ENCODE measurements at places on chromosomes 12 and 14.

GRCh38 chr14:85085981-85086380 is 444.0 kb upstream of the FLRT2 start:
- no peak for DNase-seq

DNA sequence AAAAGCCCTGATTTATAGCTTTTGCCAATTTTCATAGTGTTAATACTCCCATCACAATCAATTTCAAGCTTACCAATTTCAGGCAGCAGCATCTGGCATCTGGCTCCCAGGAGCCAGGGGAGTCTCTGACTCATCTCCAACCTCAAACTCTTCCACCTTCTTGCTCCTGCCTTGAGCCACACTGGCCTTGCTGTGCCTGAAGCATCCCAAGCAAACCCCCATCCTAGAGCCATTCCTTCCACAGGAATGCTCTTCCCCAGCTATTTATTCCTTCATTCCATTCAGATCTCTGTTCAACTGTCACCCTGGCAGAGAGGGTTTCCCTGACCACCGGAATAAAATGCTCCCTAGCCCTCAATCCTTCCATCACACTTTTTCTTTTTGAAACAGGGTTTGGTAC is 13.9 kb upstream of the PPP1CC start:
- DNase-seq: no peak

GRCh38 chr14:101235335-101236103 is 325.8 kb upstream of the DIO3 start:
- no peak for DNase-seq

- DNase-seq: no peak
Observed at GRCh38 chr12:69913526-69913925, 88.5 kb downstream of the MYRFL start.

DNA sequence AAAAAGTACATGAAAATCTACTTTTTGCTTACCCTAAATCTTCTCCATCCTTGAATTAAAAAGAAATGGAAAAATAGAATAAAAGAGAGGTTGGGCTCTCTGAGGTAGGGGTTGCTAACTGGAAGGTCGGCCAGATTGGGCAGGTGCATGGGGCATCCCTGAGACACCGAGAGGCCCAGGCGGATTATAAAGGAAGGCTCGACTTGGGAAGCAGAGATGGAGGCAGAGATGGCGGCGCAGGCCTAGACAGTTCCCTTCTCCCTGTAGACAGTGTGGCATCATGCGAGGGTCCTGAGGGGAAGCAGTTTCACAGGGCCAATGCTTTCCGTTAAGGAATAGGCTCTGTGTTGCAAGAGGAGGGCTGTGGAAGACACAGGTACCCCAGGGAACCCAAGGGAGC is 3.7 kb upstream of the KRT74 start:
- DNase-seq: no peak

GRCh38 chr12:16020031-16020430 is 108.9 kb downstream of the DERA start:
- no peak for DNase-seq

GRCh38 chr12:79055926-79056674 is 191.5 kb downstream of the SYT1 start:
- DNase-seq: no peak

- DNase-seq: no peak
Observed at GRCh38 chr14:65566820-65567522, 154.4 kb downstream of the FUT8 start.

DNA sequence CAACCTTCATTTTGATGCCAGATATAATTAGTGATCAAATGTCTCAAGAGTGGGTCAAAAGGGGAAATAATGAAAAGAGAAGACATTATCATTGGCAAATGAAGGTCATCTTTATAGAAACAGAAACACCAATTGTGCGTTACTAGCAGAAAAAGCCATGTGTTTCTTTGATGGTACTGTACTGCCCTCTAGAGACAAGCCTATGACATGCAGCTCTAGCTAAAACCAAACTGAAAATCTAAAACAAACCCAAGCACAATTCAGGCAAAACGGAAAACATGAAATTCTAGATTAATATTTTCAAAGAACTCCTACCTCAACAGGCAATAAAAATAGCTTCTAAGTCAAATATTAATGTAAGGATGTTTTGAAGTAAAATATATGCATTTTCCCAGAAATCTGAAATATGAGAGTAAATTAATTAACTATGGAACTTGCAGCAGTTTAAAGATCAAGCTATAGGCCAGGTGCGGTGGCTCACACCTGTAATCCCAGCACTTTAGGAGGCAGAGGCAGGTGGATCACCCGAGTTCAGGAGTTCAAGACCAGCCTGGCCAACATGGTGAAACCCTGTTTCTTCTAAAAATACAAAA is 115.4 kb downstream of the KLHL28 start:
- peak; percentile 43 for DNase-seq

DNA sequence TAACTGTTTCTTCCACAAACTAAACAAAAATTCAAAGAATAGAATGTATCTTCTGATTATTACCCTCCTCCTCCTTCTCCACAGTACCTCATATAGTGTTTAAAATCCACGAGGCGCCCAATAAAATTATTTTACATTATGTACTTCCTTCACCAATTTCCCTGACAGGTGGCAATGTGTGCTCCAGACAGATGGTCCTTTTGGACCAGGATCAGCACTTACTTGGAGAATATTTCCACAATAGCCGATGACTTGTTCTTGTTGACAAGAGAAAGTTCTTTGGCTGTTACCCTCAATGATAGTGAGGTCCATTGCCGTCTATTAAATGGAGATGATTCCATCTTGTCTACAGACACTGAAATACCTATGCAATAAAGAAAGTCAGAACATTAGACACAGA is 34.9 kb downstream of the LIMA1 start:
- no peak for DNase-seq

DNA sequence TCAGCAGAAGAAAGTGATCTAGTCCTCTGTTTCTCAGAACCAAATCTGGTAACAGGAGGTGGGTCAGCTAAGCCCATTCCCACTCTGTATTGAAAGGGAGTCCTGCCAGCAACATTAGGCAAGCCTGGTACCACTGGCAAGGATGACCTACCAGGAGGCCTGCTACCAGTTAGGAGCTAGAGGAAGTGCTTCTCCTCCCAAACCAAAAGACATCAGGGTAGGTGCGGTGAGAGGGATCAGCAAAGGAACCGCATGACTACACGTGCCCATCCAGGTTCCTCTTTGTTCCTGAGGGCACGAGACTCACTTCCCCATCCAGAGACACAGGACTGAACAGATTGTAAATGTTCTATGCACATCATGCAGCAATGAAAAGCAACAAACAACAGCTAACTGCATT is 2.8 kb downstream of the KLRC4 start:
- no peak for DNase-seq

Measured in spinal cord (tissue), 10 donors.